Daoy (cell line): ENCODE measurements at places on chromosomes 6 and 20. TPM values are rescaled to one million over a fixed set of nuclear protein-coding genes. Genes with fewer than 3 reads are reported as not detected.

Gene TREM2
- total RNA-seq = not detected in 2 replicates

DNA sequence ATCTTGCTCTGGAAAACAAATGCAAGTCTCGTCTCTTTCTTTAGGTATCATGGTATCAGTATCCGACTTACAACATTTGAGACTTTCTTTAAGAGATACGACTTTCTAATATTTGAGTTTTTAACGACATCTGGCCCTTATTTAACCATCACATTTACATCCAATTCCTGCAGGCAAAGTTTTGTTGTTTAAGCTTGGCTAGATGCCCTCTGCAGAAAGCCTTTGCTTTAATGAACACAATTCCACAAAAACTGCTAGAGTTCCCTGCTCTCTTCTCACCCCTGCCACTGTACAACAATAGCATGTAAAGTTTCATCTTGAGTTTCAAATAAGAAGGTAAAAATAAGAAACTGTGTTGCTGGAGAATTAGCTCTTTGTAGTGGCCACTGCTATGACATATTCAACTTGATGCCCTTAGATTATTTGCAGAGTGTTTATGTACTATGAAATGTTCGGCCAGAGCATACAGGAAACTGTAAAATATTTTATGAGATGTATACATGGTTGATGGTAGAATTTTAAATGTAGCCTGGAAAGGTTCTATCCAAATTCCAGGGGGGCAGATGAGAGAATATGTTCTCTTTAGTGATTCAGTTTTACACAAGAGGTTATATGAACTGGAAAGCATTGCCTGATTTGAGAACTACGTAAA, 438.6 kb downstream of the CDC5L start:
- DNase-seq = no peak

DNA sequence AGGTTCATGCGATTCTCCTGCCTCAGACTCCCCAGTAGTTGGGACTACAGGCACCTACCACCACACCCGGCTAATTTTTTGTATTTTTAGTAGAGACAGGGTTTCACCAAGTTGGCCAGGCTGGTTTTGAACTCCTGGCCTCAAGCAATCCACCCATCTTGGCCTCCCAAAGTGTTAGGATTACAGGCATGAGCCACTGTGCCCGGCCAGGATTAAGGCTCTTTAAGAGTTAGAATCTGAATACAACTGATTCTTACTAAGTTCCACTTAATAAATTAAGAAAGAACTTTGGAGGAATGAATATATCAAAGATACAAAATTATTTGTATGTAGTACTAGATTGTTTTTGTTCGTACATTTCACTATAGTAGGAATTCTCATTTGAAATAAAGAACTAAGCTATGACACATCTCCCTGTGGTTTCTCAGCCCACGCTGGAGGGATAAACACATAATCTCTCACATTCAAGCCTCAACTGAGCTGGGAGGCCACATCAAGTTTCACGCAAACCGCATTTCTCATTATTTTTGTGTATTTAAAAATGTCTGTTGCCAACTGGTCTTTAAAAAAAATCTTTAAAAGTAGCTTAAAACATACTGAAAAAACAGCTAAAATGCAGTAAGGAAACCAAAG, 34.2 kb downstream of the DTNBP1 start:
- peak; percentile 80 for DNase-seq

DNA sequence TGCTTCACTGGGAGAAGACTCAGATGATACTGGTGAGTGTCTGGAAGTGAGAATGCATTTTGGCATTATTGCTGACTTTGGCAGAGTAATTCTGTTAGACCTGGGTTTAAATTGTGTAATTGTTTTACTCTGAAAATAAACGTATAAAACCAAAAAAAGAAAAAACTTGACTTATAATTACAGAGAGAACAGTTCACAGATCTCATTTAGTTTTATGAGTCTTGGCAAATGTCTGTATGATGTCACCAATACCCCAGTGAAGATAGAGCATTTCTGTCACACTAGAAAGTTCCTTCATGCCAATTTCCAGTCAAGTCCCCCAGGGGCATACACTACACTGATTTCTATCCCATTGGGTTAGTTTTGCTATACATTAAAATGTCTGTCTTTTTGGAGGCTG, 67.3 kb downstream of the SMAP1 start:
- no peak for DNase-seq

DNA sequence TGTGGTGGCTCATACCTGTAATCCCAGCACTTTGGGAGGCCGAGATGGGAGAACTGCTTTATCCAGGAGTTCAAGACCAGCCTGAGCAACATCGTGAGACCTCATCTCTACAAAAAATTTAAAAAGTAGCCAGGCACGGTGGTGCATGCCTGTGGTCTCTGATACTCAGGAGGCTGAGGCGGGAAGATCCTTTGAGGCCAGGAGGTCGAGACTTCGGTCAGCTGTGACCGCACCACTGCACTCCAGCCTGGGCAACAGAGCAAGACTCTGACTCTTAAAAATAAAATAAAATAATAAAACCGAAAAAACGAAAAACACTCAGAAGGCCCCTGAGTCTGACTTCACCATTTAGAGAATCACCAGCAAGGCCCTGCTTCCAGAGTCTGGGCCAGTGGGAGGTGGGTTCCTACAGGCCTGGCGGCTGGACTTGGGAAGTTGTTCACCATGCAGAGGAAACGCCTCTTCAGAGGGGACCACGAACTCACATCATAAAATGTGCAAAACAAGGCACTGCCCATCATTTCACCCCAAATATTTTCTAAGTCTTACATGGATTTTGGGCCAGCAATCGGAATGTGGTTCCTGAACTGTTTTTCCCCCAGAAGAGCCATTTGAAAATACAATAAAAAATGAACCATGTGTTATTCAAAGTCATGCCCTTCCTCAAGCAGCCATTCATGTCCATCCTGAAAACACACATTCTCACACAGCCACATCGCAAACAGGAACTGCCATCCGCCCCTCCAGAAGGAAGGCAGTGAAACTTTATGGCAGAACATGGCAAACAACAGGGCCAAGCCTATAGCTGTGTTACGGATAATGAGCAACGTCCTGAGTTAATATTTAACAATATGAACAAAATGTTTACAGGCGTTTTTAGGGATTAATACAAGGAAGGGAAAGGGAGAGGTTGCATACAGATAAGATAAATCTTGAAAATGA, 57.8 kb downstream of the SLC22A23 start:
- no peak for DNase-seq

DNA sequence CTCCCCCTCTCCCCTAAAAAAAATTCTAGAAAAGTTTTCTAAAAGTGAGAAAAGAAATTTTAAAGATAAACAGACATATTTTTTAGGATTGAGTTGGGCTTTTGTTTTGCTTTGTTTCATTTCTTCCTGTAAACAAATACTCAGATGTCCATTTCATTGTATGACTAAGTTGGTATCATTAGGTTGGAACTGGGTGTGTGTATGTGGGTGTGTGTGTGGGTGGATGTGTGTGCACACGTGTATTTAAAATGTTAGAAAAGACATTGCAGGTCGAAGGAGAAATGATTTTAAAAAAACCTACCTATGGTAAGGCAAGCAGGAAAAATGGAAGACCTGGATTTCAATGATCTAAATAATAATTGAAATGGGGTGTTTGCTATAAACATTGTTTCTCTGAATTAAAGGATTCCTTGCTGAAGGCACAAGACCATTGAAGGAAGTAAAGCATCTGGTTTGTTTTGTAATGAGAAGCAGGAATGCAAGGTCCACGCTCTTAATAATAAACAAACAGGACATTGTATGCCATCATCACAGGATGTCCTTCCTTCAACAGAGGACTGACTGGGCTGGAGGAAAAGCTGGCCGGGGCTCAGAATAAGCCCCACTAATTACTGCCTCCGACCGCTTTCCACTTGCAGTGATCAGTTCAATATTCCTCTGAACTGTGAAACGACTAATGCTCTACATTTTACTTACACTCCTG, 996 bp upstream of the PRDM1 start:
- peak; percentile 26 for DNase-seq

DNA sequence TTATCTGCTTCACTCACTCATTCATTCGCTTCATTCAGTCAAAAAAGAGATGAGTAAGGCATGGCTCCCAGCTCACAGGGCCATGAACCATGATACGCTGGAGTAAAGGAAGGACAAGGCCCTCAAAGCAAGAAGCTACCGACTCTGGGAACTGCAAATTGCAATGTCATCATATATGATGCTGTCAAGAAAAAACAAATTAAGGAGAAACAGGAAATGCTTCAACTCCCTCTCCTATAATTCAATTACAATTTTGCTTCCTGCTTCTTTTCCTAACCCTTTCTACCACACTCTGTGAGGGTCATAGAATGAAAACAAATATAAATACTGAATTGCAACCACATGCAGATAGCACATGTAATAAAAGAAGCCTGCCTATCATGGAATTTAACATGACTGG, 725.7 kb upstream of the FLRT3 start:
- no peak for DNase-seq

Gene LY6G6F
- not detected in 2 replicates for total RNA-seq

DNA sequence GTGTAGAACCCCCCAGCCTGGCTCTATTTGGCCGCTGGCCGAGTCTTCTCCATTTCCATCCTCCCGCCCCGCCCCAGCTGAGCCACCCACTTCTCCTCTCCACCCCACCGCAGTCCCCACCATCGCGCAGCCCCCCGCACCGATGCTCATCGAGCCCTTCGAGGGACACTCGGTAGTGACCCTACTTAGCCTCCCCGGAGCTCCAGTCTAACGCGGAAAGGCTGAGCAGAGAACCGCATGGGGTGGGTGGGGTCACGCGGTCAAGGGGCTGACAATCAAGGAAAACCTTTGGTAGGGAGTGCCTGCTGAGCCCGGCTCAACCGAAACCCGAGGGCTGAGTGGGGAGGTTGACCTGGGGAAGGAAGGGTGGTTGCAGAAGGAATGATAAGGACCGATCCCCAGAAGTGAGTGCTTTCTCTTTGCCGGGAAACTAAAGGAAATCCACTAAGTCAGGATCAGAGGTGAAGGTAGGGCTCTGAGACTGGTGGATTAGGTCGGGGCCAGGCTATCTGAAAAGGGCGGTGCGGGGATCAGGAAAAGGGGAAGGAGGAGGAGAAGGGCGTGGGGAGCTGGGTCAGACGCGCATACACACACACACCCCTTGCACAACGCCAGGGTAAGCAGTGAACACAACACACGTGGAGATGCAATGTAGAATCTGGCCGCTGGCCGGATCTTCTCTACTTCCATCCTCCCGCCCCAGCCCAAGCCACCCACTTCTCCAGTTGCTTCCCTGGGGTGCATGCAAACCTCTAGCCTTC, 49.8 kb downstream of the CPXM1 start:
- DNase-seq = peak; percentile 49

GRCh38 chr6:72466971-72467566, 154.8 kb upstream of the KCNQ5 start:
- DNase-seq = peak; percentile 31

Gene PKHD1
- total RNA-seq = under 0.01 TPM in 1 of 2 replicates, not detected in the other

Gene LRRC73
- total RNA-seq = 2.1 TPM in 1 of 2 replicates, not detected in the other

DNA sequence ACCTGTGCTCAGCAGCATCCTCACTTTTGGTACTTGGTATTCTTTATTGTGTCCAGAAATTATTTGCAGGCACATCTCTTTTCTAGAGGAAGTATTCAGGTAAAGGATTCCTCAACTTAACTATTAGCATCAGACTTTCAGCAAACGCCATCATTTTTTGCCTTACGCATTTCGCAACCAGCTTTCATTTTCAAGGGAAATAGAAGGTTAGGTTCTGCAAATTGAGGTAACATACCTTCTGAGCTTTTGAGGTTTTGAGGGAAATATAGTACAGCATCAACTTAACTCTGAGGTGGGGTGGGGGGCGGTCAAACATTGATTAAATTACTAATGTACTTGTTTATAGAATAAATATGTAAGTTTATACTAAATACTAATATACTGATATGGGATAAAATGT, 243.6 kb upstream of the RIMS1 start:
- DNase-seq = no peak

DNA sequence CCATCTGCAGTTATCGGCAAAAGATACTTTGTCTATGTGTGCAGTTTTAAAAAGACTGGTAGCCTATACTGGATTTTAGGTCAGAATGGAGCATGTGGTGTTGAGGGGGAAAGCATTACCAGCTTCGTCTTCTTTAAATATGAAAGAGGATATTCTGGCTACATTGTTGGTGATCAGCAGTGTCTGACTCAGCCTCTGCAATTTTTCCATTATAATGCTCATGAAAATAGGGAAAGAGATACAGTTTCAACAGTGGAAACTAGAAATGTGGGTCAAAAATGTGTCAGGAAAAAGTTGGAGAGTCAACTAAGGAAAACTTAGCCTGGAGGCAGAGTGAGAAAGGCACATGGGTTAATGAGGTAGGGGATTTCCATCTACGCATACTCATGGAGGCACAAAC, 45.2 kb downstream of the HDGFL1 start:
- DNase-seq = no peak

- no peak for DNase-seq
Measured at GRCh38 chr6:101178748-101179147, 214.8 kb upstream of the GRIK2 start.

GRCh38 chr6:29589423-29590048, 4.6 kb downstream of the OR2H2 start:
- DNase-seq = peak; percentile 61

DNA sequence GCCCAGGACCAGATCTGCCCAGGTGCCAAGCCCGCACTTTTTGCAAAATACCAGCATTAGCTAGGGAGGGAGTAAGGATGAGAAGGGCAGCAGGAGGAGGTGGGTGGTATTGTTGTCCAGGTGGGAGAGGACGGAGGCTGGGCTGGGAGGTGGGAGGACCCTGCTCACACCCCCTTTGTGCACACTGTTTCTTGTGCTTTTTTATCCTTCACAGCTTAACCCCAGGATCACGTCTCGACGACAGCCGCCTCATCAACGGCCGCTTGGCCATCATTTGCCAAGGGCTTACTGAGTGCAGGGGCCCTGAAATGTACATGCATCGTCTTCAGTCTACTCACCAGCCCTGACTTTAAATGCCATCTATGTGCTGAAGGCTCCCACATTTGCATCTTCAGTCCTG, 12.1 kb upstream of the TGM2 start:
- no peak for DNase-seq

Gene SLC32A1
- total RNA-seq = not detected in 2 replicates

DNA sequence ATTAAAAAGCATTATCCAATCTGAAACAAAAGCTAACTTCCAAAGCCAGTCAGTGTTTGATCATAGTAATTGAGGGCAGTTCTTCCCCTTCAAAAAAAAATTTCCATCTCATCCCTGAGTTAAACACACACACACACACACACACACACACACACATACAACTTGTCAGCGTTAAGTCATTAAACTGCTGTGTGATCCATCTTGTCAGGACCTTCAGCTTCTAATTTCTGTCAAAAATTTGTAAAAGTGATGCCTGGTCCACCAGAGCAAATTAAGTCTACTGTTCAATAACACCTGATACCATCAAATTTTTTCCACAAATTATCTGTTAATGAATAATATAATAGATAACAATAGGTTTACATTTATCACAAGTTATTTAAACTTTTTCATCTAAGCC, 198.7 kb downstream of the GPX5 start:
- no peak for DNase-seq

- DNase-seq = no peak
Measured at GRCh38 chr6:62669831-62670230, 383.8 kb upstream of the KHDRBS2 start.

- DNase-seq = no peak
Measured at GRCh38 chr20:24506146-24506545, 36.7 kb downstream of the SYNDIG1 start.

GRCh38 chr20:44089987-44090674, 96.9 kb downstream of the JPH2 start:
- DNase-seq = peak; percentile 48
